ENCODE measurements at places on chromosomes 2 and 18.

DNA sequence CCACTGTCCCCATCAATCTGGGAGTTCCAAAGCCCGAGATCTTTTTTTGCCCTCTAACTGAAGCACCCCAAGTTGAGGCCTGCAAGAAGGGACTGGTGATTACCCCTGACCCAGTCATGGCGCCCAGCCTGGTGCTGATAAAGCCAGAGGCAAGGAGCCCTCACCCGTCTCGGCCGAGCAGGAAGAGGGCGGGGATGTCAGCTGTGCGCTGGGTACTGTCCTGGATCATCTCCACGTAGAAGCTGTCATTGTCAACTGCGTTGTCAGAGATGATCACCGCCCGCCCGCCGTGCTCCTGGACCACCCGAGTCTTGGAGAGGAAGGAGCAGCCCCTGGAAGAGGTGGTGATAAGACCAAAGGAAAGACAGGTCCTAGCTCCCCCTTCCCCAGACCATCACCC lies 4.4 kb downstream of the PRADC1 start:
- DNase-seq = no peak

DNA sequence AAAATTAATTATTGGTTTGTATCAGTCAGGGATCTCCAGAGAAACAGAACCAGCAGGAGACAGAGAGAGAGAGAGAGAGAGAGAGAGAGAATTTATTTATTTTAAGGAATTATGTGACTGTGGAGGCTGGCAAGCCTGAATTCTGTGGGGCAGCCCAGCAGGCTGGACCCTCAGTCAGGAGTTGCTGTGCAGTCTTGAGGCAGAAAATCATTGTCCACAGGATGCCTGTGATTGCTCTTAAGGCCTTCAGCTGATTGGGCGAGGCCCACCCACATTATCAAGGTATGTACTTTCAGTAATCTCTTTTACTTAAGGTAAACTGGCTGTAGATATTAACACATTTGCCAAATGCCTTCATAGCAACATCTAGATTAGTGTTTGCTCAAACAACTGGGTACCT lies 155.3 kb downstream of the SEPTIN10 start:
- DNase-seq = no peak

DNA sequence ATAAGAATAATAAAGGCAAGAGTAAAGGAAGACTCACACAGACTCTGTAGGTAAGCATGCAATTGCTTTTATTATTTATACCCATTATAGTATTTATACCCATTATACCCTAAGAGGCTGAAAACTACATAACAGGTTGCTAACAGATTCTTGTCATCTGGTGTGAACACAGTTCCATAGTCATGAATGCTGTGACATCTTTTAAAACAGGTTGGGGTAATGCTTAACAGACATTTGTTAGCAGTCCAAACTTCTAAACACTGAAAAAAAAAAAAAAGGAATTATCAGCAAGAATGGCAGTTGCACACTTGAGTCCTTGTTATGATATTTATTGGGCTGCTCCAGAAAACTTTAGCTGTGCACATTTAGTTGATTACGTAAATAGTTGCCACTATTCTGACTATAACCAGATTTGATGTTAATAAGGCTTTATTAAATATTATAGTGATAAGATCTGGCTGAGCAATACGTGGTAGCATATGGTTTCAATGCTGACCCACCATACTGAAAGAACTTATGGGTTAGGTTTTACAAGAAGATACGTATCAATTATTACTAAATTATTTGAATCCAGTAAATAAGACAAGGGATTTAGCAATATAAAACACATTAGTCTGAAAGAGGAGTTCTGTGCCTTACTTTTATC lies 888.8 kb downstream of the LRRTM4 start:
- DNase-seq = no peak

GRCh38 chr2:106970471-106971261 lies 84.7 kb upstream of the ST6GAL2 start:
- DNase-seq = no peak

- DNase-seq = no peak
These were observed 165.5 kb downstream of the TMEM247 start for GRCh38 chr2:46644690-46645385.

- DNase-seq = no peak
These were observed 10.4 kb upstream of the KCNE4 start for GRCh38 chr2:223041527-223042109.

GRCh38 chr18:13273800-13274199 lies 55.2 kb downstream of the LDLRAD4 start:
- DNase-seq = peak; percentile 24

GRCh38 chr2:32446369-32446768 lies 89.5 kb downstream of the BIRC6 start:
- no peak for DNase-seq

DNA sequence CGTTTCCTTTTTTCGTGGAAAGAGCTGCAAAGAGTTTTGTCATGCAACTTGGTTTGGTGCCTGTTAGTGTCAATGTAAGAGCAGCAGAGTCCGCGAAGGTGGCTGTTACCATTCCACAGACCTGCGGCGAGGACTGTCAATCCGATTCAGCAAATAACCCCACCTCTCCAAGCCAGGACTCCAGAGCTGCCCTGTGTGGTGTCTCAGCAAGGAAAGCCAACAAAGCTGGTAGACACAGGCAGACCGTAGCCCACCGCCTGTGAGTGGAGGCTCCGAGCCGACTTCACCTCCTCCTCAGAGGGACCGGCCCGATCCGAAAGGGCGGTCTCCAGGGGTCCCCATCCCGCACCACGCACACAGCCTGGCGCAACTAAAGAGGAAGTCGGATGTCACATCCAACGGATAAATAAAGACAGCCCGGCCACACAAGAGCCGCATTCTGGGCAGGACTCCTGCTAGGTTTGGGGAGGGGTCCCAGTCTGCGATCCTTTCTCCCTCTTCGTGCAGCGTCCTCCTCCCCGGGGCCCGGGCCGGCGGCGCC lies 819 bp downstream of the ANKRD44 start:
- peak; percentile 29 for DNase-seq

DNA sequence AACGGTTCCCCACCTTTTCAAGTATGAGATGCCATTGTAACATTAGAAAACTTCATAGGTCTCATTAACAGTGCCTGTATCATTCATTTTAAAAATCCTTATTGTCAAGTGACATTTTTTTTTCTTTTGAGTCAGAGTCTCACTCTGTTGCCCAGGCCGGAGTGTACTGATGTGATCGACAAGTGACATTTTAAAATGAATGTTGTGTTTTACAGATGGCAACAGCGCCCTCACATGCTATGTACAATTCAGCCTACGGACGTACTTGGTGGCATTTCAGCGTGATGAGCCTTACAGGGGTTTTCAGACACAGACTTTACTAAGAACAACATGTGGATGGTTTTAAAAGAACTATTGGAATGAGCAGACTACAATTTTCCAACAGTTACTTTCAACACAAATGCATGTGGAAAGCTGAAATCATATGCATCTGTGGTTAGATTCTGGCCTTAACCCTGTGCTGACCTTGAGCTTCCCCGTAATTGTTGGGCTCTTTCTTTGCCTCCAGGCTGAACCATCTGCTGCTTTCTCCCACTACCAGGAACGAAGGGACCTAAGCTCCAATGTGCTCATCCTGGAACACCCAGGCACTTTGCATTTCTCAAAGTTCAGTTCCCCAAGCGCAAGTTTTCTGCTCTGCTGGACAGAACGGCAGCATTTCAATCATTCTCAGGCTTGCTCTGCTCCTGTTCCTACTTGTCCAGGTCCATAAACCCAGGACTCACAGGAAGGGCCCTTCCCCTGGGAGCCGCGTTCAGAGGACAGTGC lies 119.9 kb upstream of the NDUFV2 start:
- DNase-seq = no peak

DNA sequence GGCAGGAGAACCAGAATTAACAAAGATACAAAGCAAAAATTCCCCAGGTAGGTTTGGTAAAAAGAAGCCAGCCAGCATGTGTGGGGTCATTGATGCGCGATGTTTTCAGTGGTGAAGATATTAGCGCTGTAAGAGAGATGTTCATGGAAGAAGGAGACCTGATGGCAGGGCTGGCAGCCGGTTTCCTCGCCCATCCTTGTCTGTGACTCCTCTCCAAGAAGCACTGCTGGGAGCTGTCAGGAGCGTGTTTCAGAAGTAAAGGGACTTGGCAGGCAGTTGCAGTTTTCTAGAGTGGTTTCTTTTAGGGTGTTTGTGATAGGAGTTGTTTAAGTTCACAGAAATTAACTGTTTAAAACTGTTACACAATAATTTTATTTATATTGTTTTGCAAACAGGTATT lies 24.6 kb downstream of the TAF1B start:
- DNase-seq = no peak

GRCh38 chr2:215886022-215886421 lies 127.3 kb downstream of the MREG start:
- no peak for DNase-seq

GRCh38 chr18:55918444-55918843 lies 330.5 kb upstream of the TCF4 start:
- DNase-seq = no peak

- no peak for DNase-seq
These were observed 80.2 kb downstream of the TGOLN2 start for GRCh38 chr2:85247610-85248009.

- DNase-seq = no peak
These were observed 29.3 kb upstream of the MMADHC start for GRCh38 chr2:149616681-149617456.

- no peak for DNase-seq
These were observed 252.1 kb upstream of the COPS8 start for GRCh38 chr2:236833501-236834073.

GRCh38 chr2:46559261-46559660 lies 79.9 kb downstream of the TMEM247 start:
- no peak for DNase-seq

DNA sequence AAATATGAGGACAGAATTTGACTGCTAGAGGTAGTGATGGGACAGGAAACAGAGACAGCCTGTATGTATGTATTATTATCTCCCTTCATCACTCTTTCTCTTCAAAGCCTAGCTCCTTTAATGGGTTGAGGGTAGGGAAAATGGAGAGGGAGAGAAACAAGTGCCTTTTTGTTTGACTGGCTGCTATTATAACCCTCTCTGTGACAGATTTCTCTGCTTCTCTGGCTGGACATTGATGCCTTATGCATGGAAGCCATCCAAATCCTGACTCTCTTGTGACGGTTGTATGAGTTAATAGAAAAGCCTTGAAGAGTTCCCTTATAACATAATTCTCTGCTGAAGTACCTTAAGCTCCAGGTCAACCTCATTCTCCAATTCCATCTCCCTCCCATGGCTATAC lies 118.5 kb upstream of the COL5A2 start:
- no peak for DNase-seq

DNA sequence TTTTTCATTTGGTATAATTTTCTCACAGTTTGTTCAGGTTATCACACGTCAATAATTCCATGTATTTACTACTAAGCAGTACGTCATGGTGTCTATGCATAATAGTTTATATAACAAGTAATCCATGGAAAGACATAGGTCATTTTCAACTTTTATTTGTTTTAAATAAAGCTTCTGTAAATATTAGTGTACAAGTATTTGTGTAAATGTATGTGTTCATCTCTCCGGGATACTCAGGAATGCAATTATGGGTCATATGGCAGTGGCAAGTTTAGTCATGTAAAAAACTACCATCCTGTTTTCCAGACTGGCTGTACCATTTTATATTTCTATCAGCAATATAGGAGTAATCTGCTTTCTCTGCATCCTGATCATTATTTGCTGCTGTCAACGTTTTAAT lies 231.1 kb upstream of the ZNF804A start:
- DNase-seq = no peak

DNA sequence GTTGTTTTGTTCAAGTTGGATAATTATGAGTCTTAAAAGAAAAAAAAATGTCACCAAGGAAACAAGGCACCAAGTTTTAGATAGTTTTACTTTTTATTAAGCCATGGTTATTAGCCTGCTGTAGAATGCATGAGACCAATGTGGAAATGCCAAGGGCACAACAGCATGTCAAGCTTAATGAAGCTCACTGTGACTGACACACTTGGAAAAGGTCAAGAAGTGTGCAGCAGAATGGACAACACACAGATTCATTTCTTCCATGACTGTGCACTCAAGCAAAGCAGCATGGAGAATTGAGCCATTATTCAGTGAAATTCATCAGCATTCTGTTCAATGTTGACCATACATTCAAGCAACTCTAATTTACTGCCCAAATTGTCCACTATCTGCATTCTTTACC lies 23.6 kb downstream of the SPHKAP start:
- DNase-seq = no peak

GRCh38 chr2:187338679-187339121 lies 109.4 kb downstream of the CALCRL start:
- no peak for DNase-seq

- DNase-seq = no peak
These were observed 255.7 kb upstream of the CCDC68 start for GRCh38 chr18:55214969-55215368.

DNA sequence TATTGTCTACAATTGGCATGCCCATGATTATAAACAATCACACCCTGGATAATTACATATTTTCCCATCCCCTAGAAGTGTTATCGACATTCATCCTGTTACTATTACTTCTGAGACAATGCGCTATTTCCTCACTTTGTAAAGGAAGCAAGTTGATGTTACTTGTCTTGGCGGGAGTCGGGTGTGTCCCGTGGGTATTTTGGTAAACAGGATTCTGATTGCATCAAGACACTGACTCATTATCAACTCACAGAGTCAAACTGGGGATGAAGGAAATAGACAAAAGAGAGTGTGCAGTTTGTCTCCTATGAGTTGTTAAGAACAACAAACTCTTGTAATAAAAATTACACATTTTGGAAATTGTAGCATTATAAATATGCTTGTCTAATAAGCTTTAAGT lies 142.7 kb downstream of the GALR1 start:
- DNase-seq = no peak

GRCh38 chr2:42470706-42471105 lies 23.1 kb downstream of the KCNG3 start:
- no peak for DNase-seq

- DNase-seq = no peak
These were observed 10.9 kb downstream of the TBC1D8 start for GRCh38 chr2:101140237-101140636.

DNA sequence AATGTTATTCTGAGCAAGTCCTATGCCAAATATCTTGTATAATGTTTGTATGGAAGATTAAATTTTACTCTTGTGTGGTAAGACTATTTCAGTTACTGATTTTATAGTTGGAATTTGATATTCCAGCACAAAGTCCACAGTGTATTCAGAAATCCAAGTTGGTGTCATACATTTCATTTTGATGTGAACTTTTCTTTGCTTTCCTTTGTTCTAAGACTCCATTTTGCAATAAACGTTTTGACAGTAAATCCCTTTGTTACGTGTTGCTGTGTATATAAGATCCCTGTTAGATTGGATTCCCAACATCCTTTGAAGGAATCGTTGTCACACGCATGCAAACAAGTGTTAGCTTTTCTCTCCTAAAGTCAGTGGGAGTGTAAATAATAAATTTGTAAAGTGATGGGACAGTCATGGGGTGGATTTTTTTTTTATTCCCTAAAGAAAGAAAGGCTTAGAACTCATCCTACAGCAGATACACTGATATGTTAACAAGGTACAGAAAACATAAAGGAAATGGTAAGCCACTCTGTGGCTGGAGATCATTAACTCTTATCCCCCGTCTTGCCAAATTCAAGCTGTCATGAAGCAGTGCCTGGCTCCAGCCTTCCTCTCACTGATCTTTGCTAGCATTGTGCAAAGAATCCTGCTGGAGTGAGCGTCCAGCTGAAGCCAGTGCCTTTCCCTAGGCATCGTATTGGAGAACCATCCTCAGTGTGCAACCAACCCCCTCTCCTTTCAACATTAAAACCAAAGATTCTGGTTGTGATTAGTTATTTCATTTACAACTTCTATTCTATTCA lies 127.6 kb upstream of the CDCA7 start:
- DNase-seq = no peak

- no peak for DNase-seq
These were observed 234.7 kb downstream of the ZNF407 start for GRCh38 chr18:74832381-74832780.

- peak; percentile 56 for DNase-seq
These were observed at the start of gene CYTIP for GRCh38 chr2:157443795-157444640. TSS of gene CYTIP (minus strand) at chr2:157444089. CDS start at chr2:157444020, 69 bp downstream.
